ENCODE measurements at places on chromosomes 1 and 21.

DNA sequence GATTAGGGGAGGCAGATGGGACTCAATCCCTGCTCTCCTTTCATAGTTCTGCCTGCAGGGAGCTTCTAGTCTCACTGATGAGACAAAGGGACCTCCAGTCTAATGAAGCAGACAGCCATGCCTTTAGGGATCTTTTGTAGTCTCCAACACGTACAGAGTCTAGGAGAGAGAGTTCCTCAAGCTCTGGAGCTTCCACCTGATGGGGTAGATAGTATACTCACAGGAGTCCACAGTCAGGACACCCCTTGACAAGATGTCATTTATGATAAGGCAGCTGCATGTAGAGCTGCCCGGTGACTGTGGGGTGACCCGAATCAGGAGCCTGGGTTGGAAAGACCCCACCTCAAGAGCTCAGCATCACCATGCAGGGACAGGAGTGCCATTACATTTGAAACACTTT, 55.3 kb upstream of the CNTN2 start:
- DNase-seq: no peak

- no peak for DNase-seq
Measured at GRCh38 chr21:36288651-36289243, 31.2 kb upstream of the MORC3 start.

DNA sequence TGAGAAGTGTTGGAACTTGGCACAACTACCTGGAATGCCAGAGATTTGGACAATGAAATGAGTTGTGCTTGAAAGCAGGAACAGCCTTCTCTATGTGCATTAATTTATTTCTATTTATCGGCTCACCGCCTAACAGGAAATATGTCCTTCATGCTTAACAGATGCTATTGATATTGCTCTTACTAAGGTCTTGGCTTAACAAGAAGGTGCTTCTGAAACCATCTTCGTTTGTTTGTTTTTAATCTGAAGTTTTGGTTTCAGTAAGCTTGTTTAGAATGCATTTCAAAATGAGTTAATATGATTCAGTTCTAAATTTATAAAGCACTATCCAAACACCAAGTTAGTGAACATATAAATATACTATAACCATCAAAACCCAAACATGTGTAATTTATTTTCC, 898.3 kb upstream of the B3GALT2 start:
- DNase-seq: no peak

DNA sequence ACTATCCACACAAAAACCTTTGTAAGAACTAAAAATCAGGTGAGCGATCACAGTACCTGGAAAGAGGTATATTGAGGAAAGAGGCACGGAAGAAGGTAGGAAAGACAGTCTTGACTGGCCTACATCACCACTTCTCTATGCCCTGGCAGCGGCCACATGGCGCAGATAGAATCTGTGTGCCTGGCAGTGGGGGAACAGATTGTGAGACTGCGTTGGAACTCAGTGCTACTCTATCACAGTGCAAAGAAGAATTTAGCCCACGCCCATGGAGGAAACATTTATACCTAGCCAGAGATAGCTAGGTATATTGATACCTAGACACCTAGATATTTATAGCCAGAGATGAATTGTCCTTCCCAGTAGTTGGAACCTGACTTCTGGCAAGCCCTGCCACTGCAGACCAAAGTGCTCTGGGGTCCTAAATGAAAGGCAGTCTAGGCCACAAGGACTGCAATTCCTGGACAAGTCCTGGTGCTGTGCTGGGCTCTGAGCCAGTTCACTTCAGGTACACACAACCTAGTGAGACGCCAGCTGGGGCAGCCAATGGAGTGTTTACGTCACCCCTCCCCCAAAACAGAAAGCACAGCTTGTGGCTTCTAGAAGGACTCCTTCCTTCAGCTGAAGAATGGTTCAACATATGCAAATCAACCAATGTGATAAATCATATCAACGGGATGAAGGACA, 51.9 kb downstream of the DHX9 start:
- DNase-seq: no peak

- no peak for DNase-seq
Measured at GRCh38 chr1:10536133-10536770, 61.5 kb downstream of the PEX14 start.

- DNase-seq: peak; percentile 39
Measured at GRCh38 chr1:225896937-225897549, 8.1 kb upstream of the LEFTY1 start.

- DNase-seq: no peak
Measured at GRCh38 chr1:80066060-80066459, 1059.5 kb upstream of the ADGRL4 start.

- no peak for DNase-seq
Measured at GRCh38 chr1:14852291-14852690, 253.8 kb downstream of the KAZN start.

GRCh38 chr1:106637566-106637965, 418.9 kb upstream of the PRMT6 start:
- no peak for DNase-seq

- no peak for DNase-seq
Measured at GRCh38 chr21:16096988-16097387, 367.2 kb downstream of the USP25 start.

- no peak for DNase-seq
Measured at GRCh38 chr1:169670836-169671235, 40.6 kb downstream of the SELL start.

DNA sequence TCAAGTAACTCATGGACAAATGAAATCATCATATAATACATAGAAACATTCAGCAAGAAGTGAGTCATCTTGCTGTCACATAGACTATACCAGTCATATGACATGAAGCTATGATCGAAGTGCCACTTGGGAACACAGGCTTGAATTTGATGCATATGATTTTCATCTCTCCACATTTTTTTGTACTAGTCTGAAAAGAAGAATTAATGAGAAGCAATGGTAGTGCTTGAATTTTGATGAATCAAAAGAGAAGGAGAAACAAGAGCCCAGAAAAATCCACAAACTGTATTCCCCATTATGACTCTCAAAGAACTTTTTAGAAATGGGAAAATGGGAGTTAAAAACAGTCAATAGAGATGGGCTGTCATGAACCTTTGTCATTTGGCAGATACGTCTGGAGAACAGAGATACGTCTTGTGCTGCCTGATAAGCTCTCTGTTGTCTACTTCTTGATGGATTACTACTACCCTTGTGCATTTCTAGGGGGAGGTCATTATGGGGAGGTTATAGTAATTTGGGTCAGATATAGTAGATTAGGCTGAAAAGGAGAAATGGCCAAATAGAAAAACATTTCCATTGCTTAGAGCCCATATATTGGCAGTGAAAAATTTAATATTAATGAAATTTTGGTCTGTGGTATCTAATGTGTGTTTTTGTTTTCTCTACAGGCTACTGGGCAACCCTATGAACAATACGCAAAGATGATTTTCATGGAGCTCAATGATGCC, 8.0 kb upstream of the LEPR start:
- no peak for DNase-seq

- no peak for DNase-seq
Measured at GRCh38 chr1:184033711-184034167, 3.8 kb downstream of the COLGALT2 start.

GRCh38 chr1:213335084-213335483, 284.0 kb downstream of the RPS6KC1 start:
- no peak for DNase-seq

GRCh38 chr1:165671526-165671925, 26.8 kb downstream of the ALDH9A1 start:
- DNase-seq: no peak

- no peak for DNase-seq
Measured at GRCh38 chr1:20229171-20229570, 42.9 kb upstream of the PLA2G2C start.

GRCh38 chr1:16905868-16906702, 10.3 kb downstream of the RNU1-2 start:
- DNase-seq: no peak

GRCh38 chr1:208888376-208888775, 644.2 kb upstream of the PLXNA2 start:
- DNase-seq: no peak

GRCh38 chr1:20848162-20848561, 61.1 kb upstream of the HP1BP3 start:
- no peak for DNase-seq

GRCh38 chr1:216549796-216550195, 126.5 kb upstream of the USH2A start:
- DNase-seq: no peak

- DNase-seq: no peak
Measured at GRCh38 chr1:83043244-83043643, 955.7 kb downstream of the TTLL7 start.

GRCh38 chr1:172751683-172752082, 92.8 kb downstream of the FASLG start:
- DNase-seq: no peak

GRCh38 chr1:162590686-162591085, 29.2 kb downstream of the UAP1 start:
- no peak for DNase-seq

GRCh38 chr1:215262106-215262505, 179.6 kb downstream of the KCNK2 start:
- DNase-seq: no peak

- DNase-seq: no peak
Measured at GRCh38 chr1:227793948-227794816, 21.3 kb upstream of the PRSS38 start.

GRCh38 chr1:33738536-33738935, 125.3 kb upstream of the HMGB4 start:
- no peak for DNase-seq

Data from activated T-cell treated with anti-CD3 and anti-CD28 coated beads for 1 hour (primary cell).